Neuronal stem cell (in vitro differentiated cells): ENCODE measurements at places on chromosomes 1 and 21.
A peak's percentile ranks its signal among the peaks of the same experiment; 100 is the strongest.

- no peak for DNase-seq
These were observed 418.7 kb upstream of the VAMP3 start for GRCh38 chr1:7352364-7352763.

DNA sequence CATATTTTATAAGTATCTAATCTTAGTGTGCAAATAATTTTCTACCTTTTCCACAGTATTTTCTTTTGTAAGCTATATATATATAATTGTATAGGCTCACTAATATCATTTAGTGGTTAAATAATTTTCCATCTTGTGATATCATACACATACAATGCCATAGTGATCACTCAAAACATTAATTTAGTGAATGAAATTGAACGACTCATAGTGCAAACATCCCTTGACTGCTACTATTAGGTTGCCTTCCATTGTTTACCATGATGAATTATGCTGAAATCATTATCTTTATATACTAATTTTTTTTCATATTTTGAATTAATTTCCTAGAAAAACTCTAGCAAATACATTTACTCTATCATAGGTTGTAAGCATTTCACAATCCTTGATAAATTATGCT lies 127.1 kb downstream of the PCNX2 start:
- no peak for DNase-seq

DNA sequence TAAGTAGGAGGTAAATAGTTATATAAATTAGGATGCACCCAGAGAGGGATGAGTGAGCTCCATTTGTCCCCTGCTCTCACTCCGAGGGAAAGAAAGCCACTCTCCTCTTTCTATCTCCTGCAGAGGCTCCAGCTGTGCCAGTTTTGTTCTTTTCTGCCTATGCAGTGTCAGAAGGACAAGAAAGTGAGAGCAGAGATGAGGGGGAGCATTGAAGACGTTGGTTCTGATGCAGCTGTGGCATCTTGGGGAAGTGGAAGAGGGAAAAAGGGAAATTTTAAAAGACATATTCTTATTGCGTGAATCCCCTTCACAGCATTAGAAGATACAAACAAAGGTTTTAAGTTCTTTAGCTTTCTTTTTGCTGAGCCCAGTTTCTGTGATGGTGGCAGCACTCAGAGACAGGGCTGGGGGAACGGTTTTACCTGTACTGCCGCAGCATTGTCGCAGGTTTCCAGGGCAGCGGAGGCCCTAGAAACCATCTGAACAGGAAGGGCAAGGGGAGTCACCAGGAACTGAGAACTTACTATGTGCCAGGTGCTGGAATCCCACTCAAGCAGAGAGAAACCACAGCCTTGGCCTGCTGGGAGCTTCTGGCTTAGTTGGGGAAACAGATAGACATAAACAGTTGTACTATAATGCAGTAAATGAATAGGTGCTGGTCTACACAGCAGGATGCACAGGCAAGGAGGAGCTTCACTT lies 44.9 kb upstream of the USP24 start:
- no peak for DNase-seq

- peak; percentile 74 for DNase-seq
These were observed 2.8 kb upstream of the CD1D start for GRCh38 chr1:158177700-158178450.

DNA sequence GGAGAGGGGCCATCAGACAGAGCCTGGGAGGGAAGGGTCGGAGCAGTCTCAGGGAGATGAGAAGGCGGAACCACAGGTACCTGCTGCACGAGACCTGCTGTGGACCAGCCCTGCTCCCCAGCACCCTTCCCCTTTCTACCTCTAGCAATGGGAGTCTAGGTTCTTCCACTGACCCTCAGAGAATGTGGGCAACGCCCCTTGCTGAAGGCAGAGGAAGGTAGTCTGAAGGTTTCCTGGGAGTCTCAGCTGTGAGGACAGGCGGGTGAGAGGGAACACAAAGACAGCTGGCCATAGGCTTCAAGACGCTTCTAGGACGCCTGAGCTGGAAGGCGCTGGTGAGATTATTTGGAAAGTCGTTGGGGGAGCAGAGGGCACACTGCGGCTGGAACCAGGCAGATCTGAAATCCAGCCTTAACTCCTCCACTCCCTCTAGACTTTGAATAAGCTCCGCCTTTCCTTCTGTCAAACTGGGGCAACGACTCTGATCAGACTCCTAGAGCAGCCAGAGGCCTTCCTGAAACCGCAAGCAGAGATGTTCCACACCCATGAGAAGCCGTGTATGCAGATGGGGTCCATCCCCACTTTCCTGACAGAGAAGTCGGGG lies 18.1 kb downstream of the SLC45A3 start:
- no peak for DNase-seq

GRCh38 chr1:166603296-166603695 lies 236.0 kb upstream of the POGK start:
- DNase-seq, result no peak

DNA sequence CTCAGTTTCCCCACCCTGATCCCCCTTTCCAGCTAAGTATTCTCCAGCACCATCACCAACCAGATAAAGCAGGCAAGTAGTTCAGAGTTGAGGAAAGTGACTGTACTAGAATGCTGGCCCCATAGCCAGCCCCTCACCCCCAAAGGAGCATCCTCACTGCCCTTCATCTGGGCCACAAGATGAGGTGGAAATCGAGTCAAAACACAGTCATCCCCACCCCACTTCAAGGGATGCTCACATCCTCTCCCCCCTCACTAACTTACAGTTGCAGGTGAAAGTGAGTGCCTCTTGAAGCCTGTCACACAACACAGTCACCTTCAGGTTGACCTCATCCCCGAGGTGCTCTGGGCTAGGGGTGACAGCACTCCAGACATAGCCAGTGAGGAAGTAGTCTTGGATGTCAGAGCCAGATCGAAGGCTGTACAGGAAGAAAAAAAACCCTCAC lies 30.4 kb downstream of the PIK3C2B start:
- DNase-seq, result no peak

DNA sequence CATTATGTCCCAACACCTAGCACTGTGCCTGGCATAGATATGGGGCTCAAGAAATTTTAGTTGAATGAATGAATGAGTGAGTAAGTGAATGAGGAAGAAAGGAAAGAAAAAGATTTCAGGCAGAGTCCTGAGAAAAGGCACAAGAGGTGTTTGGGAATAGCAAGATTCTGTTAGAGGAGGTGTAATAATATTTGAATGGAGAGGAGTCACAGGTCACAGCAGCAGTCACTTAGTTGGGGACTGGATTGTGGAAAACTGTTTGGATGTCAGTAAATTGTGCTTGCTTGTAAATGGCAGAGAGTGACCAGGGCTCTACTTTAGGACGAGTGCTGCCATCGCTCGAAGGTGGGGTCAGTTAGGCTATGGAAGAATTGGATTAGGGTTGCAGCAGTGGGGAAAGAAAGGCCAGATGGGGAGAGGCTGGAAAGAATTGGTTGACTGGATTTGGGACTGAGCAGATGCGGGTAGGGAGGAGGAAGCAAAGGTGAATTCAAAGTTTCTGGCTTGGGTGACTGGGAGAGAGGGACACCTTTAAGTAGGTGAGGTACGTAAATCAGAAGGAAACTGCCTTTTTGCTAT lies 9.3 kb downstream of the CDC14A start:
- DNase-seq, result no peak

GRCh38 chr1:43981135-43981491 lies 2.1 kb downstream of the B4GALT2 start:
- DNase-seq, result no peak

DNA sequence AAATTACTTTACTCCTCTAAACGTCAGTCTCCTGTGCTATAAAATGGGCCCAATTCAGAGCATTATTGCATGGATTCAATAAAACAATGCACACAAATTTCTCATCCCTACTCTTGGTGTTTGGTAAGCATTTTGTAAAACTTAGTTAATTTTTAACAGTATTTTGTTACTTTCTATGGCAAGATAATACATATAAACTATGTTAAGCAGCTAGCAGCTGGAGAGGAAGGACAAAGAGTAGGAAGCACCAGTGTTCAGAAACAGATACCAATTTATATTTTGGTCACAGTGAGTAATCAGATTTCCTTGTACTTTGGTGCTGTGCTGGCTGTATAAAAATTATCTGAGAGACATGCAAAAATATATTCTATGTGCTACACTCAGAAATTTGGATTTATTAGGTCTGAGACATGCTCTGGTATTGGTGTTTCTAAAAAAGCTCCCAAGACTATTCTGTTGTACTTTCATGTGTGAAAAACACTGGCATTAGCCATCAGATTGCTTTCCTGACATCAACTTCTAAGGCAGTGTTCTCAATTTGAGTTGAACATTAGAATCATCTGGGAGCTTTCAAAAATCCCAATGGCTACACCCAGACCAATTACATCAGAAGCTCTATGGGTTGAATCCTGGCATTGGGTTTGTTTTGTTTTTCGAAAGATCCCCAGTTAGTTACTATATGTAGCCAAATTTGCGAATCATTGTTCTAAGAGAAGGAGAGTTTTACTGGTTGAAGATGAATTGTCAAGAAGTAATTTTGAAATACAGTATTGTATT lies 100.3 kb upstream of the C1orf87 start:
- no peak for DNase-seq

GRCh38 chr1:936348-937264 lies 12.9 kb downstream of the SAMD11 start:
- no peak for DNase-seq

- no peak for DNase-seq
These were observed 52.4 kb downstream of the OSBPL9 start for GRCh38 chr1:51669272-51669671.

DNA sequence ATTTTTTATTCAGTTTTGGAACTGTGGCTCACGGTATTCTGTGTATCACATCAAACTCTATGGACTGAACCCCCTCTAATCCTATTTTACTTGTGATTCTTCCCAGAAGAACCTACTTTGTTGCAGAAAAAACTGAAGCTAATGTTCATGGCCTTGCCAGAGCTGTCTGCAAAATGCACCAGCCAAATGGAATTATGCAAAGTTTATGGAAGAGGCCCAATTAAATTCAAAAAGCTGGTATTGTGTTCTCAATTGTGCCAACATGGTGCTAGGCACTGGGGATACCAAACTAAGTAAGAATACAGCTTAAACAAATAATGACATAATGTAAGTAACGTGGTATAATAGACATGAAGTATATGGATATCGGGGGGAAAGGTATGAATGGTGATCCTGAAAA lies 273.8 kb upstream of the DUSP10 start:
- DNase-seq, result no peak

DNA sequence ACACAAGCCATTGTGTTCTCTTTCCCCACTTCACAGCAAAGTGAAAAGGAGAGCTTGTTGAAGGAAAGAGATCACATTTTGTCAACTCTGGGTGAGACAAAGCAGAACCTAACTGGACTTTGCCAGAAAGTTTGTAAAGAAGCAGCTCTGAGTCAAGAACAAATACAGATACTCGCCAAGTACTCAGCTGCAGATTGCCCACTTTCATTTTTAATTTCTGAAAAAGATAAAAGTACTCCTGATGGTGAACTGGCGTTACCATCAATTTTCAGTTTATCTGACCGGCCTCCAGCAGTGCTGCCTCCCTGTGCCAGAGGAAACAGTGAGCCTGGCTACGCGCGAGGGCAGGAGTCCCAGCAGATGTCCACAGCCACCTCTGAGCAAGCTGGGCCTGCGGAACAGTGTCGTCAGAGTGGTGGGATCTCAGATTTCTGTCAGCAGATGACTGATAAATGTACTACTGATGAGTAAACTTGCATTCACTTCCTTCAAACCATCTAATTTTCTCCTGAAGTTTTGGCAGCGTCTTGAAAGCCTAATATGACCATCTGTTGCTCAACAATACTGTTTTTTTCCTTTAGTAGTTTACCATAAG lies 43.7 kb downstream of the BACH1 start:
- DNase-seq, result no peak

GRCh38 chr1:197150336-197151005 lies 4.0 kb upstream of the ASPM start:
- no peak for DNase-seq

DNA sequence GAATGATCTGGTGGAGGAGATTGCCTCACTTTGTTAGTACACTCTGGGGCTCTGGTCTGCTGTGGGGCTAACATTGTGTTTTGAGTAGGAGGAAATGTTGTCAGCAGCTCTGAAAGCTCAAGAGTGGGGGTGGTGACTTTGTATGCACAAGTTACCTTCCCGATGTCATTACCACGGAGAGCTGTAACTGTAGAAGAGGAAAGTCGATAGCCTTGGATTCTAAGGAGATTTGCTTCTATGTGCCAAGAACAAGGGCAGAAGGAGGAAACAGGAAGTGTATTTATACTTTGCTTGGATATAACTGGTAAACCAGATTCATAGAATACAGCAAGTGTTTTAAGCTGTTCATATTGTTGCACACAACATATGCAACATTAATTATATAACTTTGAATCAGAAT lies 196.1 kb downstream of the AMY1C start:
- DNase-seq, result no peak

DNA sequence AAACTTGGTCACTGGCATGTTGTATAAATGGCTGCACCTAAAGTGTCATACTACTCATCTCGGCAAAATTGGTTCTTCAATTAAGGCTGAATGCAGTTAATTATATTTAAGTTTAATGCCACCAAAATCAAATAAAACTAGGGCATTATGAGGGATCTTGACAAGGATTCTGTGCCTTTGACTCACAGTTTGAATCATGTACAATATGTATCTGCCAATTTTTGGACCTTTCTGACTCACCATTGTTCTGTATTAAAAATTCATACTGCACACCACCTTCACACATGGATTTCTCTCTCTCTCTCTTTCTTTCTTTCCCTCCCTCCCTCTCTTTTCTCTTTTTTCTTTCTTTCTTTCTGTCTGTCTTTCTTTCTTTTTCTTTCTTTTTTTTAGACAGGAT lies 14.1 kb upstream of the STXBP3 start:
- DNase-seq, result no peak

GRCh38 chr1:198700396-198700795 lies 61.6 kb downstream of the PTPRC start:
- DNase-seq, result no peak

DNA sequence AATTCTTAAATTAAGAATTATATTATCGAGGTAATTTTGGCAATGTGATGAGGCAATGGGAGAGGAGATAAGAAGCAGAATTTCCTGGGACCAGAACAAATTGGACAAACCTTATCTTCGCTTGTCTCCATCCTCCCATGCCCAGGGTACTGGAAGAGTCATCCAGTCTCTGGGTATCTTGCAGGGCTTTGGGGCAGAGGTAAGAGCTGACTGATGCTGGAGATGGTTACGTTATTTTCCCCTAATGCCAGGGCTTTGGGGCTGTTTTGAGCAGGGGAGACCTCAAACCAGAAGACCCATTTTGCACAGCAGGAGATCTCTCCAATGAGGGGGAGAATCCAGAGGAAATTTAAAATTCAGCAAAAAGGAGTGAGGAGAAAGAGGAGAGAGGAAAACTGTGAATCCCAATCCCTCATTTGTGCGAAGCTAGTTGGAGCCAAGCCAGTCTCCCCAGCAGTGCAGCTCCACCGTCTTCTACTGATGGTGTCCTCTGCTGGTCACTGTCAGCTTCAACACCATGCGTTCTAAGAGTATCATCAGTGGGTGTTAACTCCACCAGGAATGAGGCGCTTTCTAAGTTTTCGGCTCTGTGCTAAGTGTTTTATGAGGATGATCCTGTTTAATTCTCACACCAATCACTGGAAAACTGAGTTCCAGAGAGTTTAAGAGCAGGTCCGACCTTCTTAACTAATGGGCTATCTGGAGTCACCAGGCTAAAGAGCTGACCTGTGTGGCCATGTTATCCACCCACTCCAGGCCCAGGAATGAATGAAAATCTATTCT lies 86.8 kb upstream of the CD34 start:
- DNase-seq, result peak; percentile 61

- DNase-seq, result no peak
These were observed 24.6 kb downstream of the ASAP3 start for GRCh38 chr1:23459338-23459757.

- peak; percentile 46 for DNase-seq
These were observed at the start of gene PTPRF for GRCh38 chr1:43530483-43531106. Gene PTPRF, plus strand, starts transcription at chr1:43530883. Its CDS starts 14,193 bp downstream, at chr1:43545076.
